ENCODE measurements at places on chromosomes 1 and 21.
A peak's percentile ranks its signal among the peaks of the same experiment; 100 is the strongest.

- no peak overlapping the region for H3K4me3 ChIP-seq
- no peaks in the 10 kb centered on the region for H3K36me3 ChIP-seq
- peaks cover 45% of the 10 kb centered on the region for H3K27me3 ChIP-seq
- H3K4me1 ChIP-seq, result peaks cover 17% of the 10 kb centered on the region
- no peak for DNase-seq
- H3K27ac ChIP-seq, result no peak overlapping the region
These were observed 5.8 kb downstream of the LAMC2 start for GRCh38 chr1:183191833-183192232.

GRCh38 chr21:14923468-14923867 lies 141.3 kb downstream of the NRIP1 start:
- H3K4me1 ChIP-seq, result no peaks in the 10 kb centered on the region
- H3K4me3 ChIP-seq, result no peak overlapping the region
- DNase-seq, result no peak
- H3K27me3 ChIP-seq, result no peaks in the 10 kb centered on the region
- H3K36me3 ChIP-seq, result no peaks in the 10 kb centered on the region

GRCh38 chr1:167601442-167602383 lies 28.3 kb upstream of the RCSD1 start:
- H3K4me3 ChIP-seq, result peak overlapping the region; percentile 15
- H3K27me3 ChIP-seq, result peaks cover 10% of the 10 kb centered on the region
- H3K4me1 ChIP-seq, result peaks cover 47% of the 10 kb centered on the region
- peak; percentile 31 for DNase-seq

GRCh38 chr1:92820024-92820423 lies 11.8 kb upstream of the RPL5 start:
- no peak overlapping the region for H3K27ac ChIP-seq
- H3K27me3 ChIP-seq, result peaks cover 40% of the 10 kb centered on the region
- H3K4me1 ChIP-seq, result no peaks in the 10 kb centered on the region
- H3K4me3 ChIP-seq, result no peak overlapping the region
- DNase-seq, result no peak

DNA sequence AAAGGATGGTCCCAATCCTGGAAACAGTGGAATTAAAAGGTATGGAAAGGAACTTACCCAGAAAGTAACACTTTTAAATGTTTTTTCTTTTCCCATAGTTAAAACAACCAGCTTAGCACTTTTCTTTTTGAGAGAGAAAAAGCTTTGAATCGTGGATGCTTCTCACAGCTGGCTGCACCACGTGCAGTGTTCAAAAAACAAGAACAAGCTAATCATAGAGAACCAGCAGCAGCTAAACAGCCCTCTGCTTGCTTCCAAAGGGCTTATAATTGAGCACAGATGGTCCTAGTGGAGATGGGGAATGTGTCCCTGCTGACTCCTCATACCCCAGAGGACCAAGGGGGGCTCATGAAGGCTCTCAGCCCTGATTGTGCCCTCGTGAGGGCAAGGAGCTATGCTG lies 26.4 kb downstream of the UTP25 start:
- peaks cover 30% of the 10 kb centered on the region for H3K36me3 ChIP-seq
- no peak for DNase-seq
- no peaks in the 10 kb centered on the region for H3K27me3 ChIP-seq
- peaks cover 5% of the 10 kb centered on the region for H3K4me1 ChIP-seq

- H3K27me3 ChIP-seq, result no peaks in the 10 kb centered on the region
- no peaks in the 10 kb centered on the region for H3K36me3 ChIP-seq
- no peak for DNase-seq
- H3K27ac ChIP-seq, result no peak overlapping the region
- H3K4me3 ChIP-seq, result no peak overlapping the region
These were observed 168.0 kb downstream of the PPP1R12B start for GRCh38 chr1:202516434-202516877.

DNA sequence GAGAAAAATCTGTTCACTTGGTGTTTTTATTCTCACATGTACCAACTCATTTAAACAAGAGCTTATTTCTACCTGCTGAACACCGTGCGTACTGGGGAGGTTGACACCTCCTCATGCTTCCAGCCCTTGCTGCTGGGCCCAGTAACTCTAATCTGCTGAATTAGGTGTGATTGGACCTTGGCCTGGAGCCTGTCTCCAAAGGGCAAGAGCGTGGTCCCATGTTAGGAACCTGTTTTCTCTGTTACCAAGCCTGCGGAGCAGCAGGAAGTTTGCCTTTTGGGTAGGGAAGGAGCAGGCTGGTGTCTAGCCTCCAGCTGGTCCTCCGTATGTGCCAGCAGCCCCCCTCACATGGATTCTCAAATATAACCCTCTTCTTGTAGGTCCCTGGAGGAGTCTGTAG lies 10.9 kb upstream of the SLC27A3 start:
- H3K36me3 ChIP-seq, result peaks cover 51% of the 10 kb centered on the region
- H3K4me3 ChIP-seq, result no peak overlapping the region
- H3K4me1 ChIP-seq, result no peaks in the 10 kb centered on the region
- H3K27me3 ChIP-seq, result no peaks in the 10 kb centered on the region
- no peak for DNase-seq

DNA sequence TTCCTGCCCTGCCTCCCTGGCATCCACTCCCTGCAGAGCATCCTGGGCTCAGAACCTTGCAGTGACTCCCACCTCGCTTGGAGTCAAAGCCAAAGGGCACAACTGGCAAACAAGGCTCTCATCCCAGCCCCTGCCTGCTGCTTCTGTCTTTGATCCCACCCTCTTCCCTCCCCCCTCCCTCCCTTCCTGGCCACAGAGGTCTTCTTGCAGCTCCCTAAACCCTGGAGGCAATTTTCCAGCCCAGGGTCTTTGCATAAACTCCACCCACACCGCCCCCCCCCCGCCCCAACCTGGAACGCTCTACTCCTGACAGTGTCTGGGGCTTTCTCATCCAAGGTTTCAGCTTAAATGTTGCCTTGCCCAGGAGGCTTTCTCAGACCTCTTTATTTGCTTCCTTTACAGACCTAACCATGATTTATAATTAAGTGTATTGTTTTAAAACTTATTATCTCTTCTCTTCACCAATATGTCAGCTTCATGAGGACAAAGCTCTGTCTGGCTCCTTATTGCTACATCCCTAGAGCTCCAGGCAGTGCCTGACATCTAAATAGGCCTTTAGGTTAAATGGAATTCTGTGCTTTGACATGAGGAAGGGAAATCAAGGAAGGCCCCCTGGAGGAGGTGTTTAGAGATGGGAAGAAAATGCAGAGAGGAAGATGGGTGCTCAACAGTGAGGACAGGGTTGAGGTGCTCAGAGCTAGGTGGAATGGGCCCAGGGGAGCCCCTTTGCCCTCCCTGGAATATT lies 37.7 kb upstream of the PADI1 start:
- peaks cover 7% of the 10 kb centered on the region for H3K27me3 ChIP-seq
- DNase-seq, result no peak
- H3K4me3 ChIP-seq, result no peak overlapping the region
- H3K4me1 ChIP-seq, result no peaks in the 10 kb centered on the region
- no peaks in the 10 kb centered on the region for H3K36me3 ChIP-seq

GRCh38 chr1:177665935-177666334 lies 303.9 kb downstream of the SEC16B start:
- H3K27ac ChIP-seq, result no peak overlapping the region
- no peaks in the 10 kb centered on the region for H3K36me3 ChIP-seq
- no peak for DNase-seq
- no peaks in the 10 kb centered on the region for H3K27me3 ChIP-seq

Measured in activated naive CD4-positive, alpha-beta T cell treated with anti-CD3 and anti-CD28 coated beads, Interleukin-2, amount 10 ng/mL, durations not matched to agents 7 days and 5 days (primary cell).